KG1 (cell line): ENCODE measurements at places on chromosomes 16 and 17.

DNA sequence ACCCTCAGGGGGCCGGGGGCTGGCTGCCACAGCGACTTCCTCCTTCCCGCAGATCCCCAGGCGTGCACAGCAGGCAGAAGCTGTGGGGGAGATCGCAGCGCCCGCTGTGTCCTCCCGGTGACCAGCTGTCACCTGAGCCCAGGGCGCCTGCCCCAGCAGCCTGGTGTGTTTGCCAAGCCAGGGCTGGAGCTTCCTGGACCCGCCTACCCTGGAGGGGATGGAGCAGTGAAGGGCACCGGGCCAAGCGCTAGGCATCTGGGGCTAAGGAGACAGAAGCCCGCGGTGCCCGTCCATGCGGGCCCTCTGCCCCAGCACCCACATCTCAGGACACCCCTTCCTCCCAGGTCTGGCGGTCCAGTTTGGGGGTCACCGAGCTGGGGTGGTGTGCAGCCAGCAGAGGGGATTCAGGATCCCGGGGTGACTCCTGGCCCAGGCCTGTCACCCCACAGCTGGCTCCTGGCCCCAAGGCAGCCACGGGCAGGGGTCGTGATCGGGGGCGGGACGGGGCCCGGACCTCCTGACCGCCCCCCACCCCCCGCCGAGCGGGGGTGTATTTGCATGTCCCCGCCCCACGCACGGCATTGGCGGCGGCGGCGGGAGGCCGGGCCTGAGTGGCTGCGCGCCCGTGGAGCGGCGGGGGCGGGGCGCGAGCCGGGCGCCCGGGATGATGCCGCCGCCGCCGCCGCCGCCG is at the start of gene RAB26:
Gene RAB26, plus strand, starts transcription at position 645 of the 691 bp plus-strand sequence. CDS start 159 bp downstream, outside the sequence.
- no peak for DNase-seq

DNA sequence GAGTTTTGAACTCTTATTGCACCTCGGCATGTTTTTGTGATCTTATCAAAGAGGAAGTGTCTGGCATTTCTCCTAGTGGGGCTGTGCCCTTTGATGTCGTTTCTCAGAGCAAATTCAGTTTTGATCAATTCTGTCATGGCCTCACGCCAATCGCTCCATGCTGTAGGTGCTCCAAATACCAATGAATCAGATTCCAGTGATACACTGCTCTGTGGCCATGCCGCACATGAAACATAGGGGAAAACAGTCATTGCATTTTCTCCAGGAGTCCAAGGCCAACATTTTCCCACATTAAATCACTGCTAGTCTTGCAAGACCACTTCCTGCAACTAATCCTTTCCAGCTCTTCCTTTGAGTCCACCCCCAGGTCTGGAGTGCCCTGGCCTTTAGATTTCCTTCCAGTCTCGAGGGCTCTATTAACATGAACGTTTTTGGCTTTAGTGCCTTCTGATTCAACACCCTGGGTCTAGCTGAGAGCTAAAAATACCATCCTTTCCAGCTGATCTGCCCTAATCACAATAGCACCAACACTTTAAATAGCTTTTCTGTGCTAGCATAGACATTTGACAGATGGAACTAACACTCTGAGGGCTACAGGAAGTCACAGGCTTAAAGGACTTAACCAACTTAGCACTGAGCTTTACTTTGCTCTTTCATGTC is 18.2 kb upstream of the RASL10B start:
- no peak for DNase-seq

DNA sequence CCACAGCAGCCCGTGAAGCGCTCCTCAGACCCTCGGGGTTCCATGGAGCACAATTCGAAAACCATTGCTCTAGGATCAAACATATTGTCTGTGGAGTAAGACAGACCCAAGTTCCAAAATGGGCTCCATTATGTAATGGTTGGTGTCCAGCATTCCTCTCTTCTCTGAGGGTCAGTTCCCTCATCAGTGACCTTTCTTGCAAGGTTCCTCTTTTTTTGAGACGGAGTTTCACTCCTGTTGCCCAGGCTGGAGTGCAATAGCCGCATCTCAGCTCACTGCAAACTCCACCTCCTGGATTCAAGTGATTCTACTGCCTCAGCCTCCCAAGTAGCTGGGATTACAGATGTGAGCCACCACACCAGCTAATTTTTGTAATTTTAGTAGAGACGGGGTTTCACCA is 28.4 kb downstream of the PLXDC1 start:
- no peak for DNase-seq

DNA sequence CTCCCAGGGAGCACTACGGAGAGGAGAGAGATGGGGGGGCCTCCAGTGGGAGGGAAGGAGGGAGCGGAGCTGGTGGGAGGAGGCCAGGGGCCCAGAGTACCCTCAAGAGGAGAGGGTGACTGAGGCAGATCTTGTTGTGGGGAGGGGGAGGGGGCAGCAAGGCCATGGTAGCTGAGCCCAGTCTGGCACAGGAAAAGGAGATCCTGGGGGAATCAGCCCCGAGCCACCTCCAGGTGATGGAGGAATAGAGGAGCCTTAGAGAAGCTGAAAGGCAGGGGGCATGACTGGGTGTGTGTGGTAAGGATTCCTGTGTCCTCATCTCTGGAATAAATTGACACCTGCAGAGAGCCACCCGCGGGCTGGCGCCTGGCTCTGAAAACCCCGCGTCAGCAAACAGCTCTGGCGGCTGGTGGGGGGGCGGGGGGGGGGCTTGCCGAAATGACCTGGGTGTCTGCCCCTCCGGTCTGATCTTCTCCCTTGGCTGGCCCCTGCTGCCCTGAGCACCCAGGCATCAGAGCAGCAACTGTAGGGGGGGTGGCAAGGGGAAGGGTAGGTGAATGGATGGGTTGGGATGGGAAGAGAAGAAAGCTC is 1.3 kb upstream of the NLGN2 start:
- DNase-seq = no peak

DNA sequence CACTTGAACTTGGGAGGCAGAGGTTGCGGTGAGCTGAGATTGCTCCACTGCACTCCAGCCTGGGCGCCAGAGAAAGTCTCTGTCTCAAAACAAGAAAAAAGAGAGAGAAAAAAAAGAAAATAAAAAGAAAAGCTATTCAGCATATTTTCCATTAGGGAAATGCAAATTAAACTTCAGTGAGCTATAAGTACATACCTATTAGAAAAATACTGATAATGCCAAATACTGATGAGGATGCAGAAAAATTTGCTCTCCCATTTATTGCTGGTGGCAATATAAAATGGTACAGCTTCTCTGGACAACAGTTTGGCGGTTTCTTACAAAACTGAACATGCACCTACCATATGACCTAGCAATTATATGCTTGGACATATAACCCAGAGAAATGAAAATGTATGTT is 9.8 kb downstream of the KRT10 start:
- DNase-seq = no peak

DNA sequence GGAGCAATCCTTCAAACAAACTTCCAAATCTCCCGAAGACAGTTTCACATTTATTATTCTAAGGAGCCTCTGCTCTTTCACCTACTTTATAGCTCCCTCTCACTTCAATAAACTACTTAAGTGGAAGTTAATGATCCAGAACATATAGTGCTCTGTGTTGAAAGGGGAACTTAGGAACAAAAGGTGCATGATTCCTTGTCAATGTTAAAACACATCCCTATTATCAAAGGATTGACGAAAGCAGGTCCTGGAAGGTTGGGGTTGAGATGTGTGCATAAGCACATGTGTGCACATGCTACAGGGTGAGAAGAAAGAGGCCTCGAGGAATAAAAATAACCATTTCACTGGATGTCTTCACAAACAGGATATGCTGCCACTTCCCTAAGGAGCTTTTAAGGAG is 170.3 kb downstream of the SLC39A11 start:
- DNase-seq = no peak

GRCh38 chr16:80151722-80152111 is 389.1 kb upstream of the DYNLRB2 start:
- DNase-seq = no peak

DNA sequence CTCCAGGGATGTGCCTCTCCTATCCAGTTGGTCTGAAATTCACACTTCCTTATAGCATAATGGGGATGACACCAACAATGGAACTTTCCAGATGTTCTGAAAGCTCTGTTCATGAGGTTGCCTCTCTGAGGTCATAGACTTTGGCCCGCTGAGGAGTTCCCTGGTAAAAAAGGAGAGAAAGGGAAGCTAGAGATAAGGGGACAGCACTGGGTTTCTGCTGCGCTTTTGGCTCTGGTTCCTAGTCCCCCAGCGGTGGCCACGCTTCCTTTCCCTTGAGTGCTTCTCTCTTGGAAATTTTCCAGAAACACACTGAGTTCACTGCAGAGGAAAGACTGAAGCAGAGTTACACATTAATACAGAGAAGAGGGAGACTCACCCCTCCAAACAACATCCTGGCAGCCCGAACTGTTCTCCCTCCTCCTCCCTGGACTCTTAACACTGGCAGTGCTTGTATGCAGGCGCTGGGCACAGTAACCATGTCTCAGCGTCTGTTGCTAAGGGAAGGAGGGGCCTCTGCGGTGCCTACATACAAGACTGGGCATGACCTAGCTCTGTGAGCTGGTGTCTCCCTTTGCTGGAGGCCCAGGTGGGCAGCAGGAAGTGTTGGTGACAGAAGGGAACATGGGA is at the start of gene DNAH3:
Gene DNAH3, minus strand, starts transcription at position 472 of the 627 bp plus-strand sequence. CDS start 527 bp downstream, outside the sequence.
- DNase-seq = no peak

- no peak for DNase-seq
These were observed 23.4 kb downstream of the NMRAL1 start for GRCh38 chr16:4450931-4451519.

DNA sequence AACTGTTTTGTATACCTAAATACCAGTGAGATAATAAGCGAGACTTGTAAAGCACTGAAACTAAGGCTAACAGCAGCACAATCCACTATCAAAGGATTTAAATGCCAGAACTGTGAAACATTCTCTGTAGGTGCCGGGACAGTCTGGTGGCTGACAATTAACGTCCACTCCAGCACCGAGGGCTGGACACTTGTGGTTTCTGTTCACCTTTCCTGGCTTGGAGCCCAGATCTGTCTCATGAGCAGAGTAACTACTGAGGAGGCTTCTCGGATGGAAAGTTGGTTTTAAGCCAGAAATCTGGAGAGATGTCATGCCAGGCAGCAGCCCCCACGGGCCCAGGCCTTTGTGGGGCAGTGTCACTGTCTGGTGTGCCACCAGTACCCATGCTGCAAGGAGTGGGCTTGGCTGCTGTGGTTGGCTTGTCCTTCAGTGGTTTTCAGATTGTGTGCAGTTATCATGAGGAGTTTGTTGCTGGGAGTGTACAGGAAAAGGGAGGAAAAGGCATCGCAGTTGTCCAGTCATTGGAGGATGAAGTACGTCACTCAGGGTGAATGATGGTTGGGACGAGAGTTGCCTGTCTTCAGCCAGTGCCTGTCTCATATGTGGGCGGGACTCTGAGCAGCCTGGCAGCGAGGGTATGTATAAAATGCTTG is 35.5 kb downstream of the UBN1 start:
- no peak for DNase-seq

GRCh38 chr16:47317465-47318240 is 143.2 kb downstream of the ITFG1 start:
- no peak for DNase-seq

- no peak for DNase-seq
These were observed 3.9 kb upstream of the ALDH3A2 start for GRCh38 chr17:19644493-19645210.

GRCh38 chr16:64952177-64952576 is 169.7 kb downstream of the CDH11 start:
- DNase-seq = no peak

GRCh38 chr17:54521137-54521536 is 379.5 kb upstream of the TOM1L1 start:
- DNase-seq = no peak

- no peak for DNase-seq
These were observed 716.9 kb downstream of the KCNJ18 start for GRCh38 chr17:22409160-22409751.

GRCh38 chr17:3900646-3901045 is 7.8 kb upstream of the CAMKK1 start:
- no peak for DNase-seq

- DNase-seq = no peak
These were observed 7.7 kb downstream of the IRX6 start for GRCh38 chr16:55331648-55332185.

GRCh38 chr17:51395621-51396020 is 135.3 kb downstream of the UTP18 start:
- DNase-seq = no peak

DNA sequence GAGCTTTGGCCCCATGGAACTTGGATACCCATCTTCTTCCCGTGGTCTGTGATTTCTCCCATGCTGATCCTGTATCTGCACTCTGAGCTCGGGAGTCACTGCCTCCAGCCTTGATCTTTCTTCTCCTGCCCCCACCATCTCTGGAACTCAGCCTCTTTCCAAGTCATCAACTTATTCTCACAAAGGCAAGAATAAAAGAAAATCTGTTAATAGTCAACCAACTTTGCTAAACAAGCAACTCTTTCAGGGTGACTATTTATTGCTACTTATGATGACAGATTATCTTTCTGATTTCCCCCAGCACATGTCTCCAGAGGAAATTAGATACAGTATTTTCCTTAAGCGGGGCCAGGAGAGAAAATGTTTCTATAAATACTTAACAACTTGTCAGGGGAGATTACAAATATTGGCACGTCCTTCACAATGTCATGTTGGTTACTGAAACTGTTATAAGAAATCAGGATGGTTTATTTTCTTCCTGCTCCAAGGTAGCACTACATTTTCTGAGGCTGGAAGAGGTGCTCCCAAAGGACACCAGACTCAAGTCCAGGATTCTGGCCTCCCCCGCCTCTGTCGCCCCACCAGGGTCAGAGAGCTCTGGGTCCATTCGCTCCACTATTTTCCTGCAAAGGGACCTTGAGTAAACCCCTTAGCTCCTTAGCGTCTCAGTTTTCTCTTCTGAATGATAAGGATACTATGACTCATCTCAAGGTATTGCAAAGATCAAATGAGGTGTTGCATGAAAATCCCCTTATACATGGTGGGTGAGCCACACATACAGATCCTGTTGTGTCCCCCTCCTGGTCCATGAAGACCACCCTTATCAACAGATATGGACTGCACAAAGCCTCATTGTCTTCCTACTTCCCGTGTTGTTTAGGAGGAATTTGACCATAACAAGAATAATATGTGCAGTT is 205.2 kb upstream of the WSCD1 start:
- no peak for DNase-seq

- no peak for DNase-seq
These were observed 380.0 kb upstream of the XYLT1 start for GRCh38 chr16:17850581-17851250.

- DNase-seq = peak; percentile 29
These were observed 655 bp downstream of the HIRIP3 start for GRCh38 chr16:29994600-29995323.

GRCh38 chr16:65782611-65783600 is 583.6 kb upstream of the CDH5 start:
- no peak for DNase-seq

- DNase-seq = no peak
These were observed 426.7 kb upstream of the CDH8 start for GRCh38 chr16:62462971-62463370.

DNA sequence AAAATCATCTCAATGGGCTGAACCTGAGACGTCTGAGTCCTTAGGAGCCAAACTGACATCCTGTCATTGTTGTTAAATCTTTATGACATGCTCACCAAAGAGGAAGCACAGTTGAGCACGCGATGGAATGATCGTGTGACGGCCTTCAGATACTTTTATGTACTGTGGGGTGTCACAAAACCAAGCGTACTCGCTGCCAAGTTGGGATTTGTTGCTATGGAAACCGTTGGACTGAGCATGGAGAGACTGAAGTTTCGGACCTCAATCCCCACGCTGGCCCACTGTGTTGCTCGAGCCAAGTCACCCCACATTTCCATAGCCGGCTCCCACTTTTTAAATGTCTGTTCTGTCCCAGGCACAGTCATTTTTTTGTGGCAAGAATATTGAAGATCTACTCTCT is 222.8 kb upstream of the SDK2 start:
- DNase-seq = no peak

GRCh38 chr16:62652441-62653120 is 616.3 kb upstream of the CDH8 start:
- DNase-seq = no peak

- DNase-seq = no peak
These were observed 40.3 kb upstream of the TNRC6A start for GRCh38 chr16:24689128-24689527.
